Cardiac muscle cell (in vitro differentiated cells and primary cell): ENCODE measurements at places on chromosomes 4 and X. TPM values are rescaled to one million over a fixed set of nuclear protein-coding genes. Genes with fewer than 3 reads are reported as not detected.

Gene GABRG1
- not detected in 2 replicates for total RNA-seq

Gene BEND2
- total RNA-seq = not detected in 2 replicates

Gene GAB3
- total RNA-seq = 0.45 and 0.60 TPM in 2 replicates

Gene PNMA6A
- total RNA-seq = 3.5 and 8.6 TPM in 2 replicates

- H3K4me1 ChIP-seq = peaks cover 5% of the 10 kb centered on the region
- DNase-seq = no peak
- H3K27me3 ChIP-seq = no peaks in the 10 kb centered on the region
- no peaks in the 10 kb centered on the region for H3K36me3 ChIP-seq
- H3K4me3 ChIP-seq = no peak overlapping the region
These were observed 102.6 kb downstream of the IQCM start for GRCh38 chr4:149713031-149713430.

DNA sequence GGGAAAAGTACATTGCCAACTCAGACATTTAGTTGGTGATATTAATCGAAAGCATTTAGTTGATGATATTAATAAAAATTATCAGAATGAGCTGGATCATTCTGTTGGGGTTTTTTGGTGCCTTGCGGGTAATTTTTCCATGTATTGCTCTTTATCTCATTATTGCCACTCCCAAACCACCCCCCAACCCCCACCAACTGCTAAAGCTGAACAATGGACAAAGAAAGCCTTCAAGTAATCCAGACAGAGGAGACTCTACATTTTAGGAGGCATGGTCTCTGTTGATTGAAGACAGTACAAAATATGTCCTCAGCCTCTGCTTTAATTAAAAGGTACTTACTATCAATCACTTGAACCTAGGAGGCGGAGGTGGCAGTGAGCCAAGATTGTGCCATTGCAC lies 22.5 kb downstream of the PDK3 start:
- H3K4me3 ChIP-seq = no peak overlapping the region
- no peak overlapping the region for H3K27ac ChIP-seq
- no peak for DNase-seq
- H3K36me3 ChIP-seq = no peaks in the 10 kb centered on the region
